ENCODE measurements at places on chromosomes 5 and 9. TPM values are rescaled to one million over a fixed set of nuclear protein-coding genes. Genes with fewer than 3 reads are reported as not detected.
A peak's percentile ranks its signal among the peaks of the same experiment; 100 is the strongest.

GRCh38 chr9:97803167-97804058, 49.6 kb upstream of the FOXE1 start:
- DNase-seq = peak; percentile 87

GRCh38 chr5:64947801-64948200, 179.1 kb downstream of the CWC27 start:
- DNase-seq = no peak

GRCh38 chr5:7585807-7586206, 189.9 kb downstream of the ADCY2 start:
- DNase-seq = no peak

DNA sequence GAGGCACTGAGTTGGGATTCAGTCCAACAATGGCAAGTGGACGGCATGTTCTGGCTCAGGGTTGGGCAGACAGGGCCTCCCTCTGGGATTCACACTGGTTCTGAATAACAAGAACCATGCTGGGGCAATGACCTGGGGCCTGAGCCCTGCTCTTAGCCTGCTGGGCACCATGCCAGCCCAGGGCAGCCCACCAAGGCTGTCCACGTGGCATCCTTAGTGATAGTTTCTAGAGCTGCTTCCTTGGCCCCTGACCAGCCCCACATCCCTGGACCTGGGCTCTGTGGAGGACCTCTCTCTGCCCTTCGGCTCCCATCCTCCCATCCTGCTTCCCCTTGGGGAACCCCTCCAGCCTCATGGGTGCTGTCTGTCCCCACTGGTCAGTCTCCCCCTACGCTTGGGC, 22.3 kb upstream of the OLFM1 start:
- DNase-seq = peak; percentile 9

The LCN9 gene
- not detected for total RNA-seq
